Breast epithelium (tissue), 4 donors: ENCODE measurements at places on chromosomes 7 and 10.

- peak; percentile 51 for DNase-seq
These were observed 7.0 kb downstream of the GPRIN2 start for GRCh38 chr10:46549171-46550075.

DNA sequence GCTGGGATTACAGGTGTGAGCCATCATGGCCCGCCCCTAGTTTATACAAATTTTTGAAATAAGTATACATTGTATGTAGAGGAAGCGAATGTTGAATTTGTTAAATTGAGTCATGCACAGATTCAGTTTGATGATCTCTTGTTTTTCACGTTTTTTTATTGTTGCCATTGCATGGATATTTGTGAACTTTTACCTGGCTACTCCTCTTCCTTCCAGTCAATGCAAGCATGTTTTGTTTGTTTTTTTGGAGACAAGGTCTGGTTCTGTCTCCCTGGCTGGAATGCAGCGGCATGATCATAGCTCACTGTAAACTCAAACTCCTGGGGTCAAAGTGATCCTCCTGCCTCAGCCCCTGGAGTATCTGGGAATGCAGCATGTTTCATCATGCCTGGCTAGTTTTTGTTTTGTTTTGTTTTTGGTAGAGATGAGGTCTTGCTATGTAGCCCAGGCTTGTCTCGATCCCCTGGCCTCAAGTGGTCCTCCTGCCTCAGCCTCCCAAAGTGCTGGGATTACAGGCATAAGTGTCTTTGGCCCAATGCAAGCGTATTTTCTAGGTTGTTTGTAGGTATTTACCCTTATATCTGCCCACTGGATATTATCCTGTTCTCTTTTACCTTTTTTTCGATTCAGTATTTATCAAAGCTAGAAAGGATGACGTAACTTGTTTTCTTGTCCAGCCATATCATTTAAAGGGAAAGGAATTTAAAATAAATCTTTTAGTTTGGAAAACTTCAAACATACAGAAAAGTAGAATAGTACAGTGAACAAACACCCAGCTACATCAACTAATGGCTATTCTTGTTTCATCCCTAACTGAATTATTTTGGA, 11.0 kb downstream of the LCOR start:
- DNase-seq, result no peak

- DNase-seq, result no peak
These were observed 22.4 kb downstream of the CFAP69 start for GRCh38 chr7:90267263-90267858.

- DNase-seq, result no peak
These were observed 3.6 kb downstream of the ARL3 start for GRCh38 chr10:102710609-102711008.

- DNase-seq, result no peak
These were observed 1.2 kb upstream of the AKR1E2 start for GRCh38 chr10:4824791-4825310.
